A549 (cell line): ENCODE measurements at places on chromosomes 1 and 21. TPM values are rescaled to one million over a fixed set of nuclear protein-coding genes. Genes with fewer than 3 reads are reported as not detected.

- DNase-seq = no peak
Observed at GRCh38 chr1:201226859-201227488, 36.4 kb downstream of the IGFN1 start.

PPP1R15B gene
- polyA plus RNA-seq = 26.9 to 27.8 TPM (median 27.2 TPM) in 3 replicates

- peak; percentile 17 for DNase-seq
Observed at GRCh38 chr1:34591751-34592629, 162.9 kb upstream of the GJB5 start.

PRKAA2 gene
- 2.8 to 3.8 TPM (median 3.5 TPM) in 3 replicates for polyA plus RNA-seq

DNA sequence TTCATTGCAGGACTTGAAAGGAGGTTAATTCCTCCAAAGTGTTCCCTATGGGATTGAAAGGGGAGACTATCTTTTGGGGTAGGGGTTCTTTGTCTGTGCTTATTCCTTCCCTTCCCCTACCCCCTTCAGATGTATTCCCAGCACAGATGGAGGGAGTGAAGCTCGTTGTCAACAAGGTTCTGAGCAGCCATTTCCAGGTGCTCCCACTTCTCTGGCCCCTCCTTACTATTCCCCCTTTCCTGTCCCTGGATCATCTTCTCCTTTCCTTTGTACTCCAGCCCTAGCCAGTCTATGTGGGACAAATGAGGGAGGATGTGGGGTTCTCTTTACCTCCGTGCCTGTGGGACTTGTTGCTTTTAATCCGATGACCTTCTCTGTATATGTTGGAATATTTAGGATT lies 899 bp downstream of the TOMM40L start:
- DNase-seq = no peak

DNA sequence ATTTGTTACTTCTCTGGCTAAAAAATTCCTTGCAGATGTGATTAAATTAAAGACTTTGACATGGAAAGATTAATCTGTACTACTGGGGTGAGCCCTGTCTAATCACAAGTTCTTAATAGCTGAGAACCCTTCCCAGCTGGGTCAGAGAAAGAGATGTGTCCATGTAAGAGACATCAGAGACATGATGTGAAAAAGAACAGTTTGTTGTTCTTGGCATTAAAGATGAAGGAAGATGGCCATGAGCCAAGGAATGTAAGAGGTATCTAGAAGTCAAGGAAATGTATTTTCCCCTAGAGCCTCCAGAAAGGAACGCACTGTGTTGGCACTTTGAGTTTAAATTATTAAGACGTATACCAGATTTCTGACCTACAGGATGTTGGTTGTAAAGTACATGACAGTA lies 1271.5 kb upstream of the PRMT6 start:
- no peak for DNase-seq

GRCh38 chr21:41598561-41599431 lies 90.8 kb upstream of the TMPRSS2 start:
- no peak for DNase-seq

GRCh38 chr21:26850116-26850643 lies 5.0 kb upstream of the ADAMTS1 start:
- no peak for DNase-seq

- DNase-seq = peak; percentile 81
Observed at GRCh38 chr1:179586107-179586823, 5.4 kb upstream of the TDRD5 start.

DNA sequence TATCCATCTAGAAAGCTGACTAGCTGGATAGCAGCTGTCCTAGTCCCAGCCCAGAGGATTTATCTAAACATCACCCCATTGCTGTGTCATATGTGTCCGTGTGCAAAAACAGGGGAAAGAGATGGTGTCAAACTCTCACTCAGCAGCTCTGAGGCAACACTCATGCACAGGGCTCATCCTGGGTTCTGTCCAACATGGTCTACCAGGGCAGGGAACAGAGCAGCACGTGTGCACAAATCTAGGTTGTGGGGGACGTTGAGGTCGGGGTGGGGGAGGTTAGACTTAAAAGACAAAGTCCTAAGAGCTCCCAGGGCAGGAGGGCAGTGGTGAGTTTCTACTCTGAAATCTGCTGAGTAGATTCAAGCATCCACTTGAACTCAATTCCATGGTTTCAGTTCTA lies 16.2 kb downstream of the PI4KB start:
- no peak for DNase-seq

GRCh38 chr1:100302739-100303138 lies 36.7 kb downstream of the RTCA start:
- DNase-seq = no peak

NBPF15 gene
- 21.0 to 22.8 TPM (median 22.5 TPM) in 3 replicates for polyA plus RNA-seq

GRCh38 chr1:204896023-204896422 lies 25.4 kb downstream of the NFASC start:
- DNase-seq = no peak
